Gastrocnemius medialis (tissue), 4 donors: ENCODE measurements at places on chromosomes 1 and 21. TPM values are rescaled to one million over a fixed set of nuclear protein-coding genes. Genes with fewer than 3 reads are reported as not detected.

The GNAT2 gene
- total RNA-seq: not detected

The AQP10 gene
- not detected for total RNA-seq

DNA sequence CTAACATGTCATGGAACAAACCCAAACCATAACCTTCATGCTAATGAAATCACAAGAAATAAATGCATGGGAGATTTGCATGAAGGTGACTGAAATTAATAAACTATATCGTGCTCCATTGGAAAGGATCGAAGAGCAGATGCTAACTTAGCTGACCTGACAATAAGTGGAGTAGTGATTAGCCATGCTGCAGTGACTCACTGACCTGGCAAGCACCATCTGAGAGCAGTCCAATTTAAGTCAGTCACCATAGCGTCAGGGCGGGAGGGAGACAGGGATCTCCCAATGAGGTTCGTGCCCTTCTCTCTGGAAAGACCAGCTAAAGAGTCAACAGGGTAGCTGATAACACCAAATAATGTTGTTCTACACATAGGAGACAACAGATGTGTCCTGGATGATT is 21.5 kb downstream of the OLIG2 start:
- no peaks in the 10 kb centered on the region for H3K4me1 ChIP-seq
- no peak for DNase-seq
- no peak overlapping the region for H3K27ac ChIP-seq
- H3K27me3 ChIP-seq: peaks cover 2% of the 10 kb centered on the region

The DNALI1 gene
- 1.5 TPM for total RNA-seq

GRCh38 chr1:8517661-8518489 is 200.0 kb downstream of the SLC45A1 start:
- H3K27ac ChIP-seq: peak overlapping the region; percentile 64
- no peak overlapping the region for H3K4me3 ChIP-seq
- peaks cover 53% of the 10 kb centered on the region for H3K4me1 ChIP-seq
- H3K36me3 ChIP-seq: no peaks in the 10 kb centered on the region
- H3K27me3 ChIP-seq: no peaks in the 10 kb centered on the region

DNA sequence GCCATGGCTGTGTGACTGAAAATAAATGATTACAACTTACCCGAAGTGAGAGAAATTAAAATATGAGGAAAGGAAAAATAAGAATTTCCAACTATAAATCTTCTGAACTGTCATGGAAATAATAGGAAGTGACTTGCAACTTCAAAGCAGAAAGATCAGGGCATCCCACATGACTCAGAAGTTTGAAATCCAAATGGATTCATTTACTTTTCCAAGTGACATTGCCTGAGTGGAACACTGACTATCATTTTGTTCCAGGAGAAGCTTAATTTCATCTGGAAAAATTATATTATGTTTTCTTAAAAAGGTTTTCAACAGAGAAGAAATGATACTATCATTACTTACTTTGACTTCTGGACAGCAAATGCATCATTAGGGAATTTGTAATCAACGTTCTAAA is 110.8 kb downstream of the GREM2 start:
- H3K27ac ChIP-seq: no peak overlapping the region
- no peaks in the 10 kb centered on the region for H3K27me3 ChIP-seq
- H3K4me3 ChIP-seq: no peak overlapping the region
- no peaks in the 10 kb centered on the region for H3K4me1 ChIP-seq

The KIF14 gene
- total RNA-seq: 0.09 TPM

DNA sequence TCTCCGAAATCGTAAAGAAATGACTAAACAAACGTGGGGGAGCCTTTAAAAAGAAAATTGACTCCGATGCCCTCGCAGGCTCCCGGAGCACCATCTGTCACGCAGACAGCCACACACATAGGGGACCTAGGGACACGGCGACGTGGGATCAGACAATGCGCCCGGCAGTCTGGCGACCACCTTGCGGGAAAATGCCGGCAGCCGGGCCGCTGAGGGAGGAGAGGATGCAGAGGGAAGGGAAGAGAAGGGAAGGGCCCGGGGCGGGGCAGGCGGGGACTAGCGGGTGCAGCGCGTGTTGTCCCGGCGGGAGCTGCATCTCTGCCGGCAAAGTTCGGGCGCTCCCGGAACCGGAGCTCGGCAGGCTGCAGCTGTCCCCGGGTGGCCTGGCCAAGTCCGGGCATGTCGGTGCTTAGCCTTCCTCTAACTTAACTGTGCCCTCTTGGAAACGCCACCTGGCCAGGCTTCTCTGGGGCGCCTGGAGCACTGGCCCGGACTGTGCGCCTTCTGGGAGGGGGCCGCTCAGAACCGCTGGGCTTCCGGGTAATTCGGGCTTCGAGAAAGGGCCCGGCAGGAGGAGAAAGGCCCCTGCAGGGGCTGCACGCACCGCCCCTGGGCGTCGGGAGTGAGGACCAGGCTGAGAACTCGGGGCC is 1.8 kb downstream of the NHLH2 start:
- H3K4me1 ChIP-seq: peaks cover 6% of the 10 kb centered on the region
- no peak for DNase-seq
- H3K27ac ChIP-seq: no peak overlapping the region
- H3K36me3 ChIP-seq: no peaks in the 10 kb centered on the region
- peak overlapping the region; percentile 35 for H3K4me3 ChIP-seq
- peaks cover 66% of the 10 kb centered on the region for H3K27me3 ChIP-seq

GRCh38 chr1:230176326-230176725 is 109.3 kb downstream of the GALNT2 start:
- peaks cover 64% of the 10 kb centered on the region for H3K4me1 ChIP-seq
- H3K4me3 ChIP-seq: no peak overlapping the region
- no peaks in the 10 kb centered on the region for H3K27me3 ChIP-seq
- H3K27ac ChIP-seq: peak overlapping the region; percentile 60

The PLA2G2C gene
- total RNA-seq: not detected

The FMO2 gene
- 22.6 TPM for total RNA-seq

- peaks cover 8% of the 10 kb centered on the region for H3K27me3 ChIP-seq
- no peaks in the 10 kb centered on the region for H3K4me1 ChIP-seq
- DNase-seq: no peak
- no peak overlapping the region for H3K4me3 ChIP-seq
Measured at GRCh38 chr1:22236900-22237299, 94.0 kb upstream of the WNT4 start.
